ENCODE measurements at places on chromosomes 13 and 19.

DNA sequence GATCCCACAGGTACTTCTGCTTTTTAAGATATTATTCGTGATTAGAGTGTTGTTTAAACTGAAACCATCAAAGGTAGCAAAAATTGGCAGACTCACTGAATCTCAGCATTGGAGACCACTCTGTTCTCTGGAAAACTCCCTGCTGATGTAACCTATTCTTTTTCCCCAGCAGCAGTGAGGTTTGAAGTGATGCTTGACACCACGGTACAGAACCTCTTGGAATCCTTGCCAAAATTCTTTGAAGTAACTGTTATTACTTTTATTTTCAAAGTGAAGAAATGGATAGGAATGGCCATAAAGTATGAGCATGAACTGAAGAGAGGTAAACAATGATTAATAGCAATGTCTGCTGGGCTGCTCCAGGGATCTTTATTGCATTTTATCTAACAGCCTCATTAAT is 66.4 kb upstream of the KL start:
- no peak for DNase-seq

DNA sequence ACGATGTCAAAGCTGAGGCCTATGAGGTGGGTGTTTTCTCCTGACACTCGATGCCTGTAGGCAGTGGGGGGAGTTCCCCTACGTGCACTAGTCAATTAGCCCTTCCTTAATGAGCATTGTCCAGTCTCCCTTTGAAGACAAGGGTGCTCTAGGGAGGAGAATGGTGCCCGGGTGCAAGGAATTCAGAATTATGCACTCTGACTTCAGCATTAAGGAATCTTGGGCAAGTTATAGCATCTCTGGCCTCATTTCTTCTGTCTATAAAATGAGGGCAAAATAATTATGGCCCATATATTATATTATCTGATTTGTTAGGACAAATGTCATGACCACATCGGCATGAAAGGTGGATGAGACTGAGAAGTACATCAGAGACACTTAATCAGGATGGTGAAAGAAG is 82.1 kb upstream of the SLC7A1 start:
- no peak for DNase-seq

- no peak for DNase-seq
Observed at GRCh38 chr19:43688059-43688701, 18.2 kb upstream of the PLAUR start.

- peak; percentile 83 for DNase-seq
Observed at GRCh38 chr19:47471733-47472457, at the start of gene SLC8A2. Gene SLC8A2, minus strand, starts transcription at chr19:47471893. Its CDS starts 5,490 bp downstream, at chr19:47466403.

GRCh38 chr13:111033172-111034130 is 81.7 kb upstream of the ARHGEF7 start:
- no peak for DNase-seq

GRCh38 chr13:50798923-50799322 is 44.6 kb downstream of the DLEU7 start:
- no peak for DNase-seq

DNA sequence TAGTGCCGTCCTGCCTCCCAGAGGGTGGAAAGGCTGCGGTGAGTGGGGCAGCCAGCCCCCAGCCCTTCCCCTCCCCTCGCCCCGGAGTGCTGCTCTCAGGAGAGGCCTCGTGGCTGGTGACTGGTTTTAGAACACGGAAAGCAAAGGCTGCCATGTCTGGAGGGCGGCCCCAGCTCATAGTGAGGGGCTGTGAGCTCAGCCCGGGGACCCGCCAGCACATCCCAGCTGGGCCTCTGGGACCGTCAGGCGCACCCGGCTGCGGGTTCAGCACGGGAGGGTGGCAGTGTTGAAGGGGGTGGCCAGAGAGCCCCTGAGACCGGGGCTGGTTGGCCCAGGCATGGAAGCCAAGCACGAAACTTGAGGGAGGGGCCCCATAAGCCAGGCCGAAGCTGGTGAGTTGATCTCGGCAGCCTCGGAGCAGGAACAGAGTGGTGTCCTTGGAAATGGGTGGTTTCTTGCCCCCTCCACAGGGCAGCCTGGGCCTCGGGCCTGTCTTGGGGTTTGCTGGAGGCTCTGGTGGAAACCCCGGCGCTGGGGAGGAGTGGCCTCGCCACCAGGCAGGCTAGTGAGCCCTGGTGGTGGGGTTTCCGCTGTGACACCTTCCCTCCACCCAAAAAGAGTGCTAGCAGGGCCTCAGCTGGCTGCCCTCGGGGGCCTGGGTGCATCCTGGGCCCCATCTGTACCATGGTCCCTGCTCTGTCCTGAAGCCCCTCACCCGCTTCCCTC is 157.7 kb downstream of the KDM4B start:
- DNase-seq, result no peak

- no peak for DNase-seq
Observed at GRCh38 chr13:52931539-52932431, 83.3 kb upstream of the PCDH8 start.

DNA sequence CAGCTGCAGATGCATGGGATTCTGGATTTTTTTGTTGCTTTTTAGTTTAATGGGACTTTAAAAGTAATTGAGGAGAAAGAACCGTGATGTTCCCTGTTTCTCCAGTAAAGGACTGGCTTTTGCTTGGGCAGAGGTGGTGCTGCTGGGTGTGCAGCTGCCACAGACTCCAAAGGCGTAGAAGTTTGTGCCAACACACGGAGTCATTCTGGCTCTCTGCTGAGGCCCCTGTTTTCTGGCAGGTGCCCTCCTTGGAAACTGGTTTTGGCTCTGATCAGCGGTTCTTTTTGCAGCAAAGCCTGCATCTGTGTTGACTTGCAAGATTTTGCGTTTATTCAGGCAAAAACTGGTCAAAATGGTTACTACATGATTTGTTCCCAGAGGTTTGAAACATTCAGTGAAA is 16.0 kb upstream of the QTRT1 start:
- DNase-seq, result no peak

DNA sequence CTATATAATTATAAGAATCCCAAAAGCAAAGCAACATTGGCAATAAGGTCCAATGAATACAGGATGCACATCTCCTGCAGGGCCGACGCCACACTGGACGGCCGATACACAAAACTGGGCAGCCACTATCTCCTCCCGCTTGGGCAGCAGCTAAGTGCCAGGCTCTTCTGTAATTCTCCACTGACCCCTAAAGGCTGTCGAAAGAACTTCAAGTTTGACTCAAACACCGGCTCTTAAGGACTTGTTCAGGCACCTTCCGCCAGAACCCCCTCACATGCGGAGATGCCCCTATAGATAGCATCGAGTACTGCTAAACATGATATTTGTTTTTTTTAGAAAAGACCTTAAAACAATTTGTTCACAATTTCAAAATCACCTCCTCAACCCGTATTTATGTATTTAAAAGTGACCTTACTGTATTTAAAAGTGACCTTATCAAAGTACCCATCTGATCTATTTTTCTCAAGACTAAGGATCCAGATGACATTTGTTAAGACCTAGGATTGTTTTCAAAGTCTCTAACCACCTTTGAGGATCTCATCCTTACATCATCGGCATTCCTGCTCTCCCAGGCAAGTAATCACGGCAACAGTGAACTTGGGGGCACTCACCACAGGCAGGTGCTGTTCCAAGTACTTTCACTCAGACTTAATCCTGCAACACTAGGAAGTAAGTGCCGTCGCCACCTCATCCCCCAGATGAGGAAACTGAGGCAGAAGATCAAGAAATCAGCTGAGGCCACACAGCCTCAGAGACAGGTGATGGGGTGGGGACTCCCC is 77.8 kb downstream of the TUBGCP3 start:
- DNase-seq, result peak; percentile 32

DNA sequence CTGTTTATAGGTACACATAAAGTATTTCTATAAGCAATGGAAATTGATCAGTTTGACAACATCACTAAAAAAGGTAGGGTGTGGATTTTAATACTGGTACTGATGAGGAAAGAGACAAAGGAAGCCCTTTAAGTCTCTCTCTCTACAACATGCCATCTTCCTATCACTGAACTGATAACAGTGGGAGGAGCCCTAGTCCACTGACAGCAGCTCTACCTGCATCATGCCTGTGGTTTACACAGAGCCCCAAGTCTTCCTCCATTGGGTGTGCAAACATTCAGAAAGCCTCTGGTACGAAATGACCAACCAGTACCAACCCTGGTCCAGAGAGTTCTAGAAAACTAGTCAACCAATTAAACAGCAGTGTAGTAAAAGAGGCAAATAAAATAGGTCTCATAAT is 53.4 kb downstream of the KLF12 start:
- no peak for DNase-seq

DNA sequence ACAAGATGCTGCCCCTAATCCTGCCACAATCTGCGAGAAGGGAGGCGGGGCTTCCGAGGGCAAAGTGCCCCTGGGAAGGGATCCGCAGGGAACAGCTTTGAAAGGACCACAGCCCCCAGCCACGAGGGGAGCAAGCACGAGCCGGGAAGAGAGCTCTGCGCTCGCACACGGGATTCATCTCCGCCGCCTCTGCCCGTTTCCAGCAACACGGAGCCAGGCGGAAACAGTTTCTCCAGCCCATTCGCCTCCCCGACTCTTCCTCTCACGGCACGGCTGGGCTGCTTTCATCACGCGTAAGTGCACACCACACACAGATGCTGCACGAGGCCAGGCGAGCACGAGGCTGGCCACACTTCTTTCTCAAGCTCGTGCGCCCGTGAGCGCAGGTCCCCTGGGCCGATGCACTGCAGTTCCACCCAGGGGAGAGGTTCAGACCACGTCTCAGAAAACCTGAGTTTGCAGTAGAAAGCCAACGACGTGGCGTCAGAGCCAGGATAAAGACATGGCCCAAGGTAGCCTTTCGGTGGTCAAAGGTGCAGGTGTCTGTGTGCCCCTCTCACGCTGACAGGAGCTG is 33.6 kb downstream of the NAXD start:
- no peak for DNase-seq

- DNase-seq, result no peak
Observed at GRCh38 chr13:49450105-49450819, 6.2 kb downstream of the SETDB2 start.

GRCh38 chr13:24148414-24149235 is 11.9 kb upstream of the SPATA13 start:
- peak; percentile 99 for DNase-seq

GRCh38 chr19:33398361-33399060 is 25.0 kb downstream of the CEBPG start:
- DNase-seq, result no peak

DNA sequence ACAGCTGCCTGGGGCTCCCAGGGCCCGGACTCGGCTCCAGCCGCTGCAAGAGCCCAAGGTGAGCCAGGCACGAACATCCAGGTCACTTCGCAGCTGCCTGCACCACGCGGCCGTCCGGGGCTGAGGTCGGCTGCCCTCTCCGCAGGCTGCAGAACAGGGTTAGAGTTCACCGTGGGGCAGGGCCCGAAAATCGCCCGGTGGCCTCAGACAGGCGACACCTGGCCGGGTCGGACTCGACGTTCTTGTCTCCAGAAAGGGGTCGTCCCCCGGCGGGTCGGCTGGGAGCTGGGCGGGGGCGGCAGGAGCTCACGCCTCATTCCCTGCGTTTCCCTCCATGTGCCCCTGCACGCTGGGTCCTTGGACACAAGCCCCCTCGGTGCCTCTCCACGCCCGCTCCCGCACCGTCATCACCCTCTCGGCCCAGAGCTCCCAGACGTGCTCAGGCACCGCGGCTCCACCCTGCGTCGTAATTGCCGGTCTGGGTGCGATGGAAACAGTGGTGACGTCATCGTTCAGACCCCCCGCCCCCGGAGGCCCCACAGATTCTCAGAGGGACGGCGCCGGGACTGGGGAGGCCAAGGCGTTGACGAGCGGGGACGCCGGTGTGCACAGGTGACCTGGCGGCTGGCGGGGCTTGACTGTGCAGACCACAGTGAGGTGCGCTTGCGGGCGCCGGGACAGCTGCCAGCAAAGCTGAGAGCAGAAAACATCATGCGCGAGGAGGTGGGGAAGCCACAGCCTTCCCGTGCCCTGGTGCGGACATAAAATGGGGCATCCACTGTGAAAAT is 4.0 kb upstream of the GRIN3B start:
- DNase-seq, result peak; percentile 72

DNA sequence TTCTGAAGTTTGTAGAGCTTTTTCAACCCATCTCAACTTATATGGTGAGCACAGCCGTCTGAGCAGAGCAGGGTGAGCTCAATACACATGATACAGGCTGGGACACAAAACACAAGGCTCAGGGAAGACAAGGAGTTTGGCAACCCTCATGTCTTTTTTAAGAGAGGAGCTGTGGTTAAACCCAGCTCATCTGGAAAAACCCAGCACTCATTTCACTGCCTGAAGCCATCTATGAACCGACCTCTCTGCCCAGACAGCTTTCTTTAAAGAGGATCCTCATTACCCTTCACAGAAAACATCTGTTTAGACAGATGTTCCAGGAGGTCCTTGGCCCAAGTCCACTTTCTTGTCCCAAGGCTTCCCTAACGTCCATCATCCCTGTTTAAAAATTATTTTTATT is 170.0 kb upstream of the TSHZ3 start:
- DNase-seq, result no peak

- no peak for DNase-seq
Observed at GRCh38 chr13:24224232-24224680, 63.7 kb downstream of the SPATA13 start.

All from DMS53 (cell line).